ENCODE measurements at places on chromosomes 1 and 21. TPM values are rescaled to one million over a fixed set of nuclear protein-coding genes. Genes with fewer than 3 reads are reported as not detected.
A peak's percentile ranks its signal among the peaks of the same experiment; 100 is the strongest.

GRCh38 chr1:166978821-166979220, 3.5 kb upstream of the ILDR2 start:
- no peak for DNase-seq

DNA sequence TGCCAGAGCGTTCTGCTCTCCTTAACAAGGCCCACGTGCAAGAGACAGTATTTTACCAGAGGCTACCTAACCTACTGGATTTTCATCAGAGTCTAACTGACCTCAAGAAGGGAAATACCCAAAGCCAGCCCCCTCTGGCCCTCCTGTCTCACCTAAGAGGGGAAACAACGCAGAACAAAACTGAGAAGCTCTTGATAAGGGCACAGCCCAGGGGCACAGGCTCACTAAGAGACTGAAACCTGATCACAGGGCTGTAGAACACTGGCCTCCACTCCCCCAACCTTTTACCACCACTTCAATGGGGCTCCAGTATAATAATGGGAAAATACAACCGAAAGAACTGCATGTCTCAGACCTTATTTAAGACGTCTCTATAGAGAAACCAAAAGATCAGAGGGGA, 449.5 kb upstream of the CAMK1G start:
- no peak for DNase-seq

DNA sequence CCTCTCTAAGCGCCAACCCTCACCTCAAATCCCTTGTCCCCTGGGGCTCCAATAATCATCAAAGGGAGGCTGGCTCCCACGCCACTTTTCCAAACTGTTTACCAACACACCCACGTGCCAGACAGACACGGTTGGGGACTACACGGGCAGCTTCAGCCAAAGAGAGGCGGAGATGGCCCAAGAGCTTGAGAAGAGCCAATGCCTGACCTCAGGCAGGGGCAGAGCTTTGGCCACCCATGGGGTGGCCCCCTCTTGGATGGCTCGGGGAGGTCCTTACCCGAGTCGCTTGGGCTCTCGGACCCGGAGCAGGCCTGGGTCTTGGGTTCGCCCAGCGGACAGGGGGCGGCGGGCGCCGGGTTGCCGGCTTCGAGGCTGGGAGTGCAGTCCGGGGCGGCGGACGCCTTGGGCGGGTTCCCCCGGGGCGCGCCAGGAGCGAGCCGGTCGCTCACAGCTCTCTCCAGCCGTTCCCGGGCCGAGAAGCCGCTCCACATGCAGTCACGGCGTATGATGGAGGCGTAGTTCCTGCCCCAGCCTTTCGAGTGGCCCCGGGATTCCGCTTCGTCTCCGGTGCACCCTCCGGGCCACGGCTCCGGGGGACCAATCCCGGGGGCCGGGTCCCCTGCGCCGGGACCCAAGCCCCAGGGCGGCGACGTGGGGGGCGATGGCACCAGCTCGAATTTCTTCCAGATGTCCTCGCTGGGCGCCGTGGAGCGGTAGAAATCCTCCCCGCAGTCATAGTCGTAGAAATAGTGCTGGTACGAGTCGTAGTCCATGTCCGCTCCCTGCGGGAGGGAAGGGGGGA, 854 bp downstream of the MYCL start:
- no peak for DNase-seq

- no peak for DNase-seq
Observed at GRCh38 chr1:14653461-14653960, 55.0 kb downstream of the KAZN start.

- DNase-seq, result no peak
Observed at GRCh38 chr1:221117548-221117951, 238.3 kb downstream of the HLX start.

The DMBX1 gene
- total RNA-seq, result not detected

DNA sequence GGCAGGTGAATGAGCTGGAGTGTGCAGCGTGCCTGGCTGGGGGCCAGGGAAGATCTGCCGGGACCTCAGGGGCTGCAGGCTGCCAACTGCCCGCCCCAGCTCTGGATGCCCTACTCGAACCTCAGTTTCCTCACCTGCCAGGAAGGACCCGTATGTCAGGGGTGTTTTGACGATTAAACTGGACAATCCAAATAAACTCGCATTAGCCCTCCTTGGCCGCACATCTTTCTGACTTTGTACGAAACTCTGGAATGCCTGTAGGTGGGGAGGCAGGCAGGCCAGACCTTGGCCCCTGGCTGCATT, 8.3 kb upstream of the ZNF669 start:
- DNase-seq, result no peak

The CNR2 gene
- total RNA-seq, result not detected

The LRRC39 gene
- 1.3 TPM for total RNA-seq

The POGZ gene
- total RNA-seq, result 130 TPM

DNA sequence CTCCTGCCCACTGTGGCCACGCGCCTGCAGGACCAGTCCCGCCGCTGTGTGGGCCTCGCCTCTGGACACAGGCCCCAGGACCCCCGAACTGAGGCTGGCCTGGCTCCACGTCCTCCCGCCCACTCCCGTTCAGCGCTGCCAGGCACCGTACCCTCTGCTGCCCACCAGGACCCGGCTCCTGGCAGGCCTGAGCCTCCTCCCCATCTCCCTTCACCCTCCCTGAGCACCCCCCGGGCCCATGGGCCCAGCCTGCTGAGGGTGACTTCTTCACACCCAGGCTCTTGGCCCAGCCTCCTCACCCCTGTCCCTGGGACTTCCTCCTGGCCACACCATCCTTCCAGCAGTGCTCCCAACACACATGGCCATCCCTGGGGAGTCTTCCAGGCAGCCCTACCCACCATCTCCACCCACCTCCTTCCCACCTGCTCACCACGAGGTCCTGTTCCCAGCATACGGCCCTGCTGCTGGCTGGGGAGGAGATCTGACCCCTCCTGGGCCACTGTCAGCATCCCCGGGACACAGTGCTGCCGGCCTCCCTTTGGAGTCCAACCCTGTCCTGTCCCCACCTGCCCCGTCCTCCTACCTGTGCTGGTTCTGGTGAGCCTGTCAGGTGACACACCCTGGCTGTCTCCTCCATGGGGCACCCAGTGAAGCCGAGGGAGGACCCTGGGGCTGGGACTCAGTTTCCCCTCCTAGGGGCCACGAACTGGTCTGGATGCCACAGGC, 53.7 kb downstream of the SLX9 start:
- no peak for DNase-seq

DNA sequence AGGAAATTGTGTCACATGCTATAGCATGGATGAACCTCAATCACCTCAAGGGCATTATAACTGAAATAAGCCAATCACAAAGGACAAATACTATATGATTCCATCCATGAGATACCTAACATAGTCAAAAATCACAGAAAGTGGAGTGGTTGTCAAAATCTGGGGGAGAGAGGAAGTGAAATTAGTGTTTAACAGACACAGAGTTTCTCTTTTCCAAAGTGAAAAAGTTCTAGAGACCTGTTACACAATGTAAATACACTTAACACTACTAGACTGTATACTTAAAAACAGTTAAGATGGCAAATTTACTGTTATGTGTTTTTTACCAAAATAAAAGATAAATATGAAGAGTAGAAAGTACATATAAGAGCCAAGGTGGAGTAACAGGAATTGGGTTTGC, 31.8 kb downstream of the ZNF644 start:
- no peak for DNase-seq

The POU3F1 gene
- 0.14 TPM for total RNA-seq

The ZBTB48 gene
- 70.7 TPM for total RNA-seq

DNA sequence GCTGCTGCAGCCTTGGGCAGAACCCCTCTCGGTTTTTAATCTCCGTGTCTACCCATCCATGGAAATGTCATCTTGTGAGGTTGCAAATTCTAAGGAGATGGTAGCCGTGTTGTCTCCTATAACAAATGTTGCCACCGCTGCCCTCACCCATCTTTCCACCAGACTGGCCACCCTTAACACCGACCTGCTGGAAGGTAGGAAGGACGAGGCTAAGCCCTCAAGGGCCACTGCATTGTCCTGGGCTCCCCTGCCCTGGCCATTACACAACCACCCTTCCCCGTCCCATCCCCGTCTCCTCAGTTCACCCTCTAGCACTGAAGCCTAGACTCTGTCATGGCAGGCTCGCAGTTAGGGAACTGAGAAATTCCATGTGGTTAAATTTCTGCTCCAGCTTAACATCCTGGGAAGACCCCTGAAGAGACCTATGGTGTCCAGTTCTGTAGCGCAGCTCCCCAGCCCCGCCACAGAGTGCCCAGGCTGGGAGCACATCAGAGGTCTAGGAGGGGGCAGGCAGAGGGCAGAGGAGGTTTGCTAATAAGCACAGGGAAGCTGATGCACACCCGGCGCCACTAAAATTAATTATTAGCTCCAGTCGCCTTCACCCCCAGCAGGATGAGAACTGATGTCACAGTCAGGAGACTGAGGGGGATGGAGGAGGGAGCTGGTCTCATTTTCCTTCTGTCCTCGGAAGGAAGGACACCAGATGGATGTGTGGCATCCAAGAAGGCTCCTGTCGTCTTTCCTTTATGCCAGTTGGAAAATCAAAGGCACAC, 38.3 kb downstream of the STUM start:
- DNase-seq, result no peak

DNA sequence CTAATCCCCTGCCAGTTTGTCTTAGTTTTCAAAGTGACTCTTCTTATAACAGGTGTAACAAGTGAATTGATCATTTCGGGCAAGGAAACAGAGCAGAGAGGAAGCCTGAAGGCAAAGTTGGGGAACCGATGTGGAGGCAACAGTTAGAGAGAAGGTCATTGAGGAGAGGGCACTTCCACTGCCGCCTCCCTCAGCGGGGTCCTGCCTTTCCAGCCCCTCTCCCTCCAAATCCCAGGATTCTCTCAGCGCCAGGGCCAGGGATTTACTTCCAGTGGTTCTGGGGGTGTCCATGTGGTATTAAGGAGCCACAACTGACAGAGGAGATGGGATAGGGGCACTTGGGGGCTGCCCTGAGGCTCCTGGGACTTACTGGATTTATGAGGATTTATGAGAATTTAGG, 39.7 kb upstream of the PDE9A start:
- DNase-seq, result no peak

GRCh38 chr1:68542586-68542985, 45.7 kb upstream of the DEPDC1 start:
- DNase-seq, result no peak

DNA sequence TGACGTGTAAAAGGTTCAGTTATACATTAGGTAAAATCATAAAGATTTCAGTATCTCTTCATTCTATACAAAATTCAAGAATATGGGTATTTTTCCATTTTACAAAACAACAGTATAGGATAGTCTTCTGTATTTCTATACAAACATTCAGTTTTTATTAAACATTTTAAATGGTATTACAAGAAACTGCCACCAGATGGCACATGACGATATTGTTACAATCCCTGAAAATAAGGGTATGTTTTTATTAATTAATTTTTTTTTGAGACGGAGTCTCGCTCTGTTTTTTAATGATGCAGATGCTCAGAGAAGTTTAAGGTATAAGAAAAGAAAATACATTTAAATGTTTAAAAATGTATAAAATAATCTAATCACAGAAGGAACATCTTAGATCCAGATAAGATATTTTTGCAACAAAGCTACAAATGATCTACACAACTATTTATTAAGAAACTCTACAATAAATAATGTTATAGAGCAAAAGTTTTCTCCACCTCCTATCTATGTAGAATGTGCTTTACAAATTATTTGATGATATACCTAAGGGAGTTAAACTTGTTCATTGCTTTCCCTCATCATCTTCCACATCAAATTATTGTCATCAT, 23.5 kb upstream of the RSBN1 start:
- DNase-seq, result peak; percentile 58

- no peak for DNase-seq
Observed at GRCh38 chr1:111887385-111887784, 102.1 kb downstream of the KCND3 start.

DNA sequence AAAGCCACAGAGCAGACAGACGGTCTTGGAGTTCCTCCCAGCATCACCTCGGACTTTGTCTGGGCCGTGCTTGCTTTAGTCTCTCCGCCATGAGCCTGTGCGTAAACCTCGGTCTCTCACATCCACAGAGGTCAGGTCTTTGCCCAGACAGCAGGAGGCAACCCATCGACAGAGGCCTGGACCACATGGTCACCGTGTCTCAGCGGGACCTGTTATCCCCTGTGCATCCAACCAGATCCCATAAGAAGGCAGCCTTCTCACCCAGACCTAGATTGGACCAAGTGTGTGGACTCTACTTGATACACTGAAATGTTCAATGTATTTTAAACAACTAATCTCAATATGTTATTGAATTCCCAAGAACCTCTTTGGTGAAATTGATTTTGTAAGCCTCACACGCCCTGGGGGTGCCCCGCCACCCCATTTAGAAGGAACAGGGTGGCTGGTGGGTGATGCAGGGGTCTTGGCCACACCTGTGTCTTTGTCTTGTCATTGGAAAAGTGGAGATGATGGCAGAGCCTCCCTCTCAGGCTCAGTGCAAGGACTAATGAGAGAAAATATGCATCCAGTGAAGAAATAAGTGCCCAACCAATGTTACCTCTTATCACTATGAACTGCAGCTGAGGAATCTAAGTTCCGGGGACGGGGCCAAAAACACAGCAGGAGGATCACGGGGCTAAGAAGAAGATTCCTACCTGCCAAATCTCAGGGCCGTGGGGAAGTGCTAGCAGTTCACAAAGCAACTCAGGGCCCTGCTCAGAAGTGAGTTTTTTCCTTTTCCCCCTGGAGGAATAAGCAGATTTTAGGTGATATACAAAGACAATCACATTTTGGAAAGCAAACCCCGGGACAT, 101.6 kb upstream of the BACE2 start:
- DNase-seq, result no peak

The KIAA1614 gene
- 0.12 TPM for total RNA-seq

The MYOG gene
- not detected for total RNA-seq

GRCh38 chr1:179702946-179703539, 40.0 kb upstream of the FAM163A start:
- no peak for DNase-seq

DNA sequence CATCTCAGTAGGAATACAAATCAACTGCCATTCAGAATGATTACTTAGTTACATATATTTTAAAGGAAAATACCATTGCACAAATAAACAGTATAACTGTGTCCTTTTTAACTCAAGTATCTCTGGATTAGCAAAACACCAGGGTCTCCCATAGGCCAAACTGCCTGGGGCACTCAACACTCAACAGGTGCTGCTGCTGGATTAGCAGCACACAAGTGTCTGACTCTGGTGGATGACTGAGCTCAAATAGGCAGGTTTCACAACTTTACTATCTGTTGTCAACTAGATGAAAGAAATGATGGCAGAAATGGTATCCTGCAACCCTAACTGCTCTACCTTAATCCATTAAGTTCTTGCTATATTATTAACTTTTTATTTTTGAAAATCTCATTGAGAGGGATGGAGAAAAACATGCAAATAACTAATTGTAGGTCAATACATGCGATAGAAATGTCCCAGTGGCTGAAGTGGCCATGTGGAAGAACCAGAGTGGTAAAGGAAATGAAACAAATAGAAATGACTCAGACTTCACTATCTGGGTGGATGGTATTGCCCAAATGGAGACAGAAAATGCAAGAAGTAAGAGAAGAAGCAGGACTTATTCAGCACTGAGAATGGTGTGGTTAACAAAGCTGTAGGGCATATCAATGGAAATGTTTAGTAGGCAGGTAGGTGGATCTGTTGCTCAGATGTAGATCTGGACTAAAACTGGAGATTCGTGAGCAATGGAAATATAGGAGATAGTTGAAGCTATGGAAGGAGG, 90.8 kb upstream of the CCDC190 start:
- no peak for DNase-seq

The PHTF1 gene
- 9.8 TPM for total RNA-seq

GRCh38 chr1:207274882-207275281, 46.6 kb upstream of the CD55 start:
- DNase-seq, result no peak

Data from CD4-positive, alpha-beta memory T cell (primary cell).